ENCODE measurements at places on chromosomes 11 and 22.

- no peak for DNase-seq
Observed at GRCh38 chr11:67079065-67079705, 22.5 kb downstream of the RHOD start.

GRCh38 chr11:6703247-6704063 is 20.3 kb upstream of the MRPL17 start:
- DNase-seq: no peak

DNA sequence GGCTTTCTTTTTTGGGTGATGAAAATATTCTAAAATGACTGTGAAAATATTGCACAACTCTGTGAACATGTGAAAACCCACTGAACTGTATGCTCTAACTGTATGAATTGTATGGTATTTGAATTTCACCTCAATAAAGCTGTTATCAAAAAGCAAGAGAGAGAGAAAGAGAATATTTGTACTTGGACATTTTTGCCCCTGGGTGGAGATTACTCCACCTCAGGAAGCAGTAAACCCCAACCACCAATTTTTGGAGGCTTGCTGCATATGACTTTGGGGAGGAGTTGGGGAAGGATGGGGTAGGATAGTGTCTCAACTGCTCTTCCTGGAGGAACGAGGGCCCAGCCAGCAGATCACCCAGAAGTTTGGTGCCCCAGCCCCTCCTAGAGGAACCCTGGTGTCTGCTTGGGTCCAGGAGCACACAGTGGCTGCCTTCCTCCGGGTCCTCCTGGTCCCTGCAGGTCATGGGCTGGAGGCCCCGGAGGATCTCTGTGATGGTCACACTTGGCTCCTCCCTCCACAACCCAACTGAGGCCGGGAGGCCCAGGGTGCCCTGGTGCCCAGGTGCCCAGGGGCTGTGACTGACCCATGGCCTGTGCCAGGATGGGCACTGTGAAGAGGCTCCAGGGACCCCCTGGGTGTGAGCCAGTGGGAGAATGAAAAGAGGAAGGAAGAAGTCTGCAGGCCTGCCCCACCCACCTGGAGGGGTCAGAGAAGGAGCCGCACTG is 15.3 kb upstream of the PICK1 start:
- no peak for DNase-seq

- no peak for DNase-seq
Observed at GRCh38 chr11:2987881-2988861, 4.0 kb downstream of the NAP1L4 start.

DNA sequence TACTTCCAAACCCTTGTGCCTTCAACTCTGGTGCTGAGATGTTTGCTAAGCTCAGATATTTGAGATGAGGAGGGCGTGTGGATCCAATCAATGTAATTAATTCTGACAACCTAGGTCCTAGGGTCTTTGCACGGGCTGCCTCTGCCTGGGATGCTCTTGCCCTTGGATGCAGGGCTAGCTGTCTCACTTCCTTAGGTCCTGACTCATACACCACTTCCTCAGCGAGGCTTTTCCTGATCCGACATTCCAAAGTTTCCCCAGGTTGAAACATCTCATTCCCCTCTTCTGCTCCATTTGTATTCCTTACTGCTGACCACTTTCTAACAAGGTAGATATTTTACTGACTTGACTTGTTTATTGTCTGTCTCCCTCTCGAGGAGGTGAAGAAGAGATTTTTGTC is 43.0 kb upstream of the NTM start:
- DNase-seq: no peak

- DNase-seq: no peak
Observed at GRCh38 chr11:86482692-86483091, 108.0 kb downstream of the CCDC81 start.

- DNase-seq: no peak
Observed at GRCh38 chr11:65496304-65497140, 2.3 kb upstream of the MALAT1 start.

DNA sequence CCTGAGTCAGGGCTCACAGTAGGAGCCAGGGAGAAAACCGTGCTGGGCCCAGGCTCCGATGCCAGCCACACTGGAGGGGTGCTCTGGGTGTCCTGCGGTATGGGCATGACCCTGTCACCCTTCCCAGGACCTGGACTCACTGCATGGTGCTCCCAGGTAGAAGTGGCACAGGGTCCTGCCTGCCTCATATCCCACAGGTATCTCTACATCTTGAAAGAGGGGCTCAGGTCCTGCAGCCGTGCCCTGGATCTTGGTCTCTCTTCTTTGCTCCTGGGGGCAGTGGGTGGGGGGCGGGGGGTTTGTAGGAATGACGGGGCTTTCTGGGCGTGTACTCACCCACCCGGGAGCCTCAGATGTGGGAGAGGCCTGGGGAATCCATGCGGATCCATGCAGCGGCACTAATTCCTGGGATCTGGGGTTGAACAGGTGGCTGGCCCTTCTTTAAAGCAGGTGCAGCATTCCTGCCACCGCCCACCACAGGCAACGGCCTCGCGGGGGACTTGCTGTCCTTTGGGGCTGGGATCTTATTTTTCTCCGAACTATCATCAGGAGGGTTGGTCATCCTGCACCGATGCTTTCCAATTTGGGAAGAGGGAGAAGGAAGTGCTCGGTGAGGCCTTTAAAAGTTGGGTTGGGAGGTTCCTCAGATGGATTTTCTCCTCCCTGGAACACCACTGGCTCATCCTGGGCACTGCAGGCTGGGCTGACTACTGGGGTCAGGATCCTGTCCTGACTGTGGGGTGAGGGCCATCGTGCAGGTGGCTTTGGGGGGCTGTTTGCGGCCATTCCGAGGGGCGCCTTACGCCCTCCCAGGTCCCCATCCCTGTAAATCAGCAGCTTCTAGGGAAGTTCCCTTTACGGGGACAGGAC is 886.4 kb downstream of the BRD1 start:
- DNase-seq: no peak

GRCh38 chr22:45743687-45744086 is 72.1 kb downstream of the ATXN10 start:
- no peak for DNase-seq

DNA sequence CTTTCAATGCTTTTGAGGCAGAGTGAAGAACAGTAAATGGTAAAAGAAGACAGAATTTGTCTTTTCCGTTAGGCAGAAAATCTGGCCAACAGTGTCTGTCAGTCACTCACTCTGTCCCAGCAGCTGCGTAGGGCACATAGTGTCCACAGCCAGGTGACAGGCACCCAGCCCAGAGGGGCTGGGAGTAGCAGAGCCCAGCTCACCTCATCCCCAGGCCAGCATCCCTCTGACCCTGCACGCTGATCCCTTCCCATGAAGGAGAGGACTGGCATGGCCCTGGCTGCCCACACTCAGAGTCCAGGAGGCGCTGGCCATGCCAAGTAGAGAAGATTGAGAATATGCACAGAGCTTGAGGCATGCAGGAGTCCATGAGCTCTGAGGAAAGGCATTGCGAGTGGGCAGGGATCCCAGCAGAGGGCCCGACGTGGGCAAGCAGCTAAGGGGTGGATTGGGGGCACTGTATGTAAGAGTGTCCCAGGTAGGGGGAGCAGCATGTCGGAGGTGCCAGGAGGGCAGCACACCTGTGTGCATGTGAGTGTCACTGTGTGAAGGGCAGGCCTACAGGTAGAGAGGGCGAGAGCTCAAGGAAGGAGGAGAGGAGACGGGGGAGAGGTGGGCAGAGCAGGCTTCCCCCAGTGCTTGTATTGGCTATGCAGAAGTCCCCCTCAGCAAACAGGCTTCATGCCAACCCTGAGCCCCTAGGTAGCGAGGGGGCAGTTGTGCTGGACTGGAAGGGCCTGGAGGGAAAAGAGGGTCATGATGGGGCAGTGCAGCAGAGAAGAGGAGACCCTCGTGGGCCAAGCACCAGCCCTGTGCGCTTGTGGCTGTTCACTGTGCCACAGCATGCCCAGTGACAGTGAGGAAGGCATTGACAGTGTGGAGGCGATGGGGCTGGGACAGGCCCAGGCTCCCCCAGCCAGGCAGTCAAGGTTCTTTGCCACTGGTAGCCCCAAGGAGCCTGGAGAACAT is 133.8 kb downstream of the OSBP2 start:
- DNase-seq: no peak

GRCh38 chr11:104015649-104016415 is 20.6 kb upstream of the DDI1 start:
- no peak for DNase-seq

- no peak for DNase-seq
Observed at GRCh38 chr11:119100994-119101758, 477 bp downstream of the DPAGT1 start.

DNA sequence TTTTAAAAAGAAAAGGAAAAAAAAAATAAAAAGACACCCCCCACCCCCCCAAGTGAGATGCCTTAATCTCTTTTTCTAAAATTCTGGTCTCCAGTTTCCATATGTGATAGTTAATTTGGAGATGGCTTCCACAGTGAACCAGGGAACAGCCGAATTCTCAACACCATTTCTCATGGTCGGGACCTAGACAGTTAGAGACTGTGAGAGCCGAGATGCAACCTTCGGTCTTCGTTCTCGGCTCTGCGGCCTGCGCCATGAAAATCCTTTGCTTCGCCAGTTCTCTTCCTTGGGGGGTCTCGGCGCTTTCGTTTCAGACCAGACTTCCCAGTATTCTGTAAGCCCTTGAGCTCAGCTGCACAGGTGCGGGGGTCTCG is 723 bp downstream of the CACNG2 start:
- no peak for DNase-seq

- peak; percentile 22 for DNase-seq
Observed at GRCh38 chr22:49514641-49515040, 313.0 kb downstream of the BRD1 start.

DNA sequence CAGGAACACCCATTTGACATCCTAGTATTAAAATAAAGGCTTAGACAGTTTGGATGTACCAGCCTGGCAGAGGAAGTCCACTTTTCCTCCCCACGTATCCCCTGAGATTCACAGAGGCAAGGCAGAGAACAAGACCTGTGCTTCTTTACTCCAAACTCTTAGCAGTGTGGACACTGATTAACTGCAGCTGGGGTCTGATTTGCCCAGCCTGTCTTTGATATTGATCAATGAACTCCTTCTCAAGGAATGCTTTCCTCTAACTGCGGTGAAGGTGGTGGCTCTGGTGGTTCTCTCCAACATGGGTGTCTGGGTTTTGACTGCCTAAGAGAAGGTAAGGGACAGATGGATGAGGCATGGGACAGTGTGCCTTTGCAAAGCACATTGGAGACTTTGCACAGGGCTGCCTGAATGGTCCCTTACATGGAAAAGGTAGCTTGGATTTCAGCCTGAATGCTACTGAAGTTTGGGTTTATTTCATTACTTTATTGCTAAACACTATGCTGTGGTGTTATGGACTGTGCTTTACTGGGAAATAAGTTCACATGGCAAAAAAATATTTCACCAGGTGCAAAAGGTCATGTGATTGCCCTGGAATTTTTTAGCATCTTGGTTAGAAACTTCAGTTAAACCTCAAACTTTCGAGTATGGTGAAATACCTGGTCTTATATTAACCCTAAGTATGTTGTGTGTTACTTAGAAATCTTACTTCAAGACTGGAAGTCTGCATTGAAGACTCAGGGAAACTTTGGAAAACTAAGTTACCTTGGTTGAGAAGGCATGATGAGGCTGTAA is 1.8 kb downstream of the GAS2 start:
- DNase-seq: no peak

GRCh38 chr11:131944736-131945135 is 574.3 kb downstream of the NTM start:
- no peak for DNase-seq

- no peak for DNase-seq
Observed at GRCh38 chr11:128198216-128198772, 389.1 kb downstream of the ETS1 start.

DNA sequence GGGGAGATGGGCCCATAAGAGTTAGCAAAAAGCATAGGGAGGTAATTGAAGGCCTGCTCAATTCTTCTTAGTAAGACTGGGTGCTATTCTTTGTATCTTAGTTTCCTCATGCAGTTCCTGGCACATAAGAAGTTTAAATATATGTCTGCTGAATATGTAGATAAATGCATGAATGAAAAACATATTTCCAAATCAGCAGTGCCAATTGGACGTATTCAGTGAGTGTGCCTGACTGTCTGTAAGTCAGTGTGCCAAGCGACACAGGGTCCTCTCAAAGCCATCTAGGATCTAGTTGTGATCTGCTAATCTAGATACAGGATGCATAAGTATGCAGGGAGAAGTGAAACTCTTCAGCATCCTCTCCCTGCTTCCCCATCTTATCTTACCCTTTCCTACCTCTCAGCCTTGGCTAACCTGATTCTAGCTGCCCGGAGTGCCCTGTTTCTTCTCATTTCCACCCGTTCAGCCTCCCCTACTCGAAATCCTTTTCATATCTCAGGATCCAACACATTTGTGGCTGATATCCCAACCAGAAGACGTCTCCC is 91.1 kb upstream of the SORL1-AS1 start:
- no peak for DNase-seq

DNA sequence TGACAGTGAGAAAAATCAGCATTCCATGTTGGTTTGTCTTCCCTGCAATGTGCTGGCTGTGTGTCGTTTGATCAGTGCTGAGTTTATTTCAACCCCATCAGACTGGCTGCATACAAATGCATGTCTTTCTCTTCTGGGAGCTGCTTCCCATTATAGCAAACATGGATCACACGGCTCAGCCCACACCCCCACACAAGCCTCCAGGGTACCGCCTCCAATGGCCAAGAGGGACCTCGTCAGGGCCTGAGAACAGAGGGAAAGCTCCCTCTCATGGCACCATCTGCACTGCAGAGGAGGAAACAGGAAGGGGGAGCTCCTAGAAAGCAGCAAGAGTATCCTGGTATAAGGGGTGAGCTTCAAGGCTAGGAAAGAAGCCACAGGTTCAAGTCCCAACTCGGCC is 214.2 kb downstream of the LARGE1 start:
- DNase-seq: no peak

- DNase-seq: no peak
Observed at GRCh38 chr11:118152552-118153471, at the start of gene SCN4B. Gene SCN4B, minus strand, starts transcription at chr11:118152823. Its CDS starts 150 bp downstream, at chr11:118152673.

GRCh38 chr11:27931770-27932169 is 176.2 kb downstream of the KIF18A start:
- DNase-seq: no peak

- DNase-seq: no peak
Observed at GRCh38 chr11:110323786-110324185, 27.4 kb upstream of the RDX start.

DNA sequence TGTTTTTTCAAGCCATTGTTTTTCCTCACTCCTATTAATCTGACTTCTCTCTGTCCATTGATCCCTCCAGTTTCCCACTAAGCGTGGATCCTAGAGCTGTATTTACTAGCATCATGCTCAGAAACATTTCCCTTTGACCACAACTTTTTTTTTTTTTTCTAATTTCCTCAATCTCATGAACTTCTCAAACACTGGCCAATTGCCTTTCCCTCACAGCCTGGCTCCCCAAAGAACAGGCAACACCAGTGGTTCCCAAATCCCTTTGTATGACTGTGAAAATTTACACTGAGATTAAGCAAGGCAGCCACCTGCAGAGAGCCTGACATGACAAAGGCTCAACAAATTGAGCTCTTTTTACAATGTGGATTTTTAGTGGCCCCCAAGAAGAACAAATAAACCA is 1.4 kb upstream of the TPP1 start:
- DNase-seq: no peak

All from breast epithelium (tissue), 4 donors.